ENCODE measurements at places on chromosomes 1 and 21. TPM values are rescaled to one million over a fixed set of nuclear protein-coding genes. Genes with fewer than 3 reads are reported as not detected.

Gene PCBP3
- 5.4 TPM for total RNA-seq

GRCh38 chr1:208251911-208252835 is 8.0 kb upstream of the PLXNA2 start:
- H3K27me3 ChIP-seq = no peaks in the 10 kb centered on the region
- H3K27ac ChIP-seq = no peak overlapping the region
- H3K4me3 ChIP-seq = no peak overlapping the region
- no peaks in the 10 kb centered on the region for H3K36me3 ChIP-seq
- DNase-seq = no peak
- peaks cover 55% of the 10 kb centered on the region for H3K4me1 ChIP-seq

DNA sequence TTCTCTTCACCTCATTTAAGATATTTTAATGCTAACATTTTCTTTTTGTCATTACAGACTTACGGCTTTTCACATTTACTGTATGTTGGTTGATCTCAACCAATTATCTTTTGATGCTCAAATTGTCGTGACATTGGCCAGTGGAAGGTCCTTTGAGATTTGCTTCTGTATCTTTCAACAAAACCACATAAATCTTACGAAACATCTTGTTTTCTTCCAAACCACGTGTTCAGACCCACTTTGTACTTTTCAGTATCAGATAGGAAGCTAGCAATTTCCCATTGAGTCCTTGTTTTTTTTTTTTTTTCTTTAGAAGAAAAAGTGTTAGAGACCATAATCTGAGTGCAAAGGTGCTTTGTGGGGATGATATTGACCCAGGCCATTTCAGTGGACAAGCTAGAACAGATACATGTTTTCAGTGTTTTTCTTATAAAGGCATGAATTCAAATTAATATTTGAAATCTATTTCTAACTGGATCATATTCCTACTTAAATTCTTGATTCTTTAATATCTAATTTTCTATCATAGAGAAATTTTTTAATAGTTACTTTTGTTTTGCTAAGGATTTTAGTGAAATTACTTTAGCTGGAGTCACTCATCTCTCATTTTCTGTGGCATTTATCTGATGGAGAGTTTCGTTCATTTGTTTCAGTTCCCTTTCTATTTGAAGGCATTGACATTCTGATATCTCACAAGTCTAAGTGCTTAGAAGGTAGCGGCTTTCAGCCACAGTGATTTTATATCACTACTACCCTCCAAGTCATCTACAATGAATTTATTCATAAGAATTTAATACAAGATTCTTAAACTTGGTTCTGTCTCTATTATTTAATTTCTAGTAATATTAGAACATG is 26.7 kb downstream of the ATG4C start:
- H3K4me1 ChIP-seq = no peaks in the 10 kb centered on the region
- no peaks in the 10 kb centered on the region for H3K27me3 ChIP-seq
- no peak overlapping the region for H3K27ac ChIP-seq
- no peak overlapping the region for H3K4me3 ChIP-seq
- H3K36me3 ChIP-seq = peaks cover 59% of the 10 kb centered on the region

DNA sequence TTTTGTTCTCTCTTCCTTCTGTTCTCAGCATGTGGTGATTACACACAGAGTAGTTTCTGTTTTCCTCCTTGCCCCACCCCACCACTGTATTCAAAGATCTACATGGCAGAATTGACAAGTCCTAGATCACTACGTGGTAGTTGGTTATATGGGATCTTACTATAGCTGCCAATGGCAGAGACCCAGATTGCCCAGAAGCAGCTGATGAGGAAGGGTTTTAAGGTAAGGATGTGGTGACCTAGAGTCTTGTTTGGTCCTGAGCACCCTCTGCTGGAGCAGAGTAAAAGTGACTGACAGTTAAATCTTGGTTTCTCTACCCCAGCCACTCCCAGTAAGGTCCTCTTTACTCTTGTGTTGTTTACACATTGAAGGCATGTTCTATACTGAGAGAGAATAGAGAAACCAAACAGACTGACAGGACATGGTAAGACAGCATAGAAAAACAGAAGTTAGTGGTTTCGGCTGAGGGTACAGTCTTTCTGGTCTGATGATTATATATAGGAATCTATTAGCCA is 22.8 kb upstream of the STRIP1 start:
- H3K4me3 ChIP-seq = no peak overlapping the region
- peaks cover 35% of the 10 kb centered on the region for H3K36me3 ChIP-seq
- DNase-seq = no peak
- H3K27ac ChIP-seq = no peak overlapping the region

Gene CREG1
- total RNA-seq = 41.7 TPM

DNA sequence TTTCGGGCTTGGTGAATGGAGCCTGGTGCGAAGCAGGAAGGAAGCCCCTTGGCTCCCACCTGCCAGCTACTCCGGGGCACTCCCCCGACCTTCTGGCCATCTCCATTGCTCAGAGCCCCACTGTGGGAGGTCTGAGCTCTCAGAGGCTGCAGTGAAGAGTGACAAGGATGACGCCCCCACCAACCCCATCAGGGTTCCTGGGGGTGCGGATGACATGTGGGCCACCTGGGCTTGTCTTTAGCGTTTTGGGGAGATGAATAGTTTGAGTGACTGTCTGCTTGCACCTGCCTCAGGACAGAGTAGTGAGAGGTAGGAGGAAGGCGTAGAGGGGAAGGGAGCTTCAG is 43.2 kb upstream of the LBR start:
- DNase-seq = no peak
- no peak overlapping the region for H3K4me3 ChIP-seq
- no peaks in the 10 kb centered on the region for H3K4me1 ChIP-seq

DNA sequence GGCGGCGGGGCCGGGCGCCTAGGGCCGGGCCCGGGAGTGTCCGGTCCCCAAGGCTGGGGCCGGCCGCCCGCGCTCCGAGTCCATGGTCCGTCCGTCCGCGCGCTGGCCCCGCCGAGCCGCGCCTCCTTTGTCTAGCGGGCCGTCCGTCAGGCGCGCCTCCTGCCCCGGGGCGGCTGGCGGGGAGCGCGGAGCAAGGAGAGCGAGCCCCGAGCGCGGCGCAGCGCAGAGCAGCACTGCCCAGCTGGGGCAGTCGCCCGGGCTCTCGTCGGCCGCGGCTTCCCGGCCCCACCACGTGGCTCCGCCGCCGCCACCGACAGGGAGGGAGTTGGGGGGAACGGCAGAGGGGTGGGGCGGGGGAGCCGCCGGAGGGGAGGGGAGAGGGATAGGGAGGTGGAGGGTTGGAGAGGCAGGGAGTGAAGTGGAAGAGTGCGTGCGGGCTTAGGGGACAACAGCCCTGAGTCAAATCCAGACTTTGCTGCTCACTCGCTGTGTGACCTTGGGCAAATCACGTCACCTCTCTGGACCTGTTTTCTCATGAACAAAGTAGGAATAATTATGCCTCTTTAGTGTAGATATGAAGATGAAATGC is at the start of gene NKAIN1:
NKAIN1 (minus strand) TSS at position 235 of the 589 bp plus-strand sequence. CDS start 340 bp downstream, outside the sequence.
- peak within 1 kb of the TSS; percentile 59 for H3K27ac ChIP-seq
- peaks cover 46% of the 10 kb centered on the region for H3K27me3 ChIP-seq
- peaks cover 14% of the 10 kb centered on the region for H3K4me1 ChIP-seq
- DNase-seq = peak; percentile 70

Measured in mesothelial cell of epicardium (in vitro differentiated cells).